ENCODE measurements at places on chromosomes 7 and 10. TPM values are rescaled to one million over a fixed set of nuclear protein-coding genes. Genes with fewer than 3 reads are reported as not detected.

GRCh38 chr7:107560898-107561516 is 2.7 kb downstream of the COG5 start:
- no peak overlapping the region for H3K4me3 ChIP-seq
- DNase-seq, result no peak
- H3K36me3 ChIP-seq, result no peaks in the 10 kb centered on the region
- H3K4me1 ChIP-seq, result peaks cover 4% of the 10 kb centered on the region
- no peak overlapping the region for H3K27ac ChIP-seq
- peaks cover 3% of the 10 kb centered on the region for H3K27me3 ChIP-seq

DNA sequence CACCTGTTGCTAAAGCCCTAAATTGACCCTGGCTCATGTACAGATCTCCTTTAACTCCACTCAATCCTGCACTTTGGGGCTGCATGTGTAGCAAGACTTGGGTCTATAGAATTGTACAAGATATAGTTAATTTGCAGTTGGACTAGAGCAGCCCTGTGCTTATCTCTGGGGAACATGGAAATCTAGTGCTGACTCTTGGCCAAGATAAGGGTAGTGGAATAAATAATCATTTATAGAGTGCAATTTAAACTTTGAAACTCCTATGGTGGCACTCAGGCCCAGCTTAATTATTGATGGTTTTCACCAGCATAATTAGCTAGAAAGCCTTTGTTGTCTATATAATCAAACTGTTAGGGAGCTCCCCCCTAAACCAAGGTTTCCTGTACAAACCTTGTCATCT is 39.2 kb upstream of the MBL2 start:
- DNase-seq, result no peak
- H3K4me3 ChIP-seq, result no peak overlapping the region
- H3K4me1 ChIP-seq, result no peaks in the 10 kb centered on the region
- H3K36me3 ChIP-seq, result no peaks in the 10 kb centered on the region
- no peaks in the 10 kb centered on the region for H3K27me3 ChIP-seq

- H3K4me3 ChIP-seq, result no peak overlapping the region
- peak overlapping the region; percentile 85 for H3K27ac ChIP-seq
- DNase-seq, result no peak
- H3K36me3 ChIP-seq, result peaks cover 31% of the 10 kb centered on the region
- peaks cover 12% of the 10 kb centered on the region for H3K27me3 ChIP-seq
Observed at GRCh38 chr10:31594347-31594873, 275.4 kb downstream of the ZEB1 start.

DNA sequence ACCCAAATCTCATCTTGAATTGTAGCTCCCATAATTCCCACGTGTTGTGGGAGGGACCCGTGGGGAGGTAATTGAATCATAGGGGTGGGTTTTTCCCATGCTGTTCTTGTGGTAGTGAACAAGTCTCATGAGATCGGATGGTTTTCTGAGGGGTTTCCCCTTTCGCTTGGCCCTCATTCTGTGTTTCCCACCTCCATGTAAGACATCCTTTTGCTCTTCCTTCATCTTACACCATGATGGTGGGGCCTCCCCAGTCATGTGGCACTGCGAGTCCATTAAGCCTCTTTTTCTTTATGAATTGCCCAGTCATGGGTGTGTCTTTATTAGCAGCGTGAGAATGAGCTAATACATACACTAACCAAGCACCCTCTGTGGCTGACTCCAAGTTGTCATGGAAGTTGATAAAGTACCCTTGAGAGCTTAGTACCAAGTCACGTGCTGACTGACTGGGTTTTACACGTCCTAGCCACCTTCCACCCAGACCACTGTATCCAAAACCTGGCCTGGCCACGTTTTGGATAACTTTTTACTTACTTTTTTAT is 614.4 kb downstream of the SDK1 start:
- peaks cover 11% of the 10 kb centered on the region for H3K36me3 ChIP-seq
- no peak overlapping the region for H3K4me3 ChIP-seq
- H3K4me1 ChIP-seq, result peaks cover 21% of the 10 kb centered on the region

The CCT6A gene
- total RNA-seq, result 203 TPM

The GPR141 gene
- total RNA-seq, result not detected

The TMEM213 gene
- not detected for total RNA-seq

The AKR1E2 gene
- total RNA-seq, result 8.7 TPM
